ENCODE measurements at places on chromosomes 12 and 14.

DNA sequence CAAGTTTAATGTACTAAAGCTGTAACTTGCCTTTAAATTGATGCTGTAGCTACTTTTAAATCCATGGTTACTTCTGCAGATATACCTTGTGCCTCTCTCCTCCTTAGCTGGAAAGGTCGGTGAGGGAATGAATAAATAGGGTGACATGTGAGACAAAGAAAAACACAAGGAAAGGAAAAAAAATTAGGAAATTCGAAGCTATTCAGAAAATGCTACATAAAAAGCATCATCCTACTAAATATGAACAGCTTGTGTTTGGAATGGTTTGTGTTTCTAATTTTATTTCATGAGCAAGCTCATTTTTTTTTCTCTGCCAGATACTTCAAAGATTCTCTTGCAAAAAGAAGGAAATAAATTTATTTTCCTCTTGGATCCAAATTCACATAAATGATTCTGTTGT is 186.3 kb upstream of the NUDT4 start:
- DNase-seq: no peak

- DNase-seq: no peak
Observed at GRCh38 chr12:106910202-106910601, 45.5 kb upstream of the TMEM263 start.

- no peak for DNase-seq
Observed at GRCh38 chr12:52812073-52812400, 1.9 kb downstream of the KRT4 start.

DNA sequence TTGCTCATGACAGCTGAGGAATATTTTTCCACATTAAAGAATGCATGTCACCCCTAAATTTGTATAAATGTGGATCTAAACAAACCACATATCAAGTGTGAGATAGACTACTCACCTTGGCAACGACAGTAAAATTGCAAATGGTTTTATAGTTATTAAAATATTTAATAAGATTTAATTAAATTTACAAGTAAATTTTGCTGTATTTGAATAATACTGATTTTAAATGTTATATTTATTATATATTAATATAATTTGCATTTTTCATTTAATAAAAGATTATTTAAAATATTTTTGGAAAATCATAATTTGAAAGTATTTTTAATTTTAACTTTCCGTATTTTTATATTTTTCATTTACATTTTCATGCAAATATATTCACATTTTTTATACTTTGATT is 53.4 kb downstream of the SERPINA3 start:
- no peak for DNase-seq

Measured in stimulated activated CD4-positive, alpha-beta T cell treated with anti-CD3 and anti-CD28 coated beads, Interleukin-1b, Interleukin-23, amount 100 ng/mL, for 1 hour (primary cell).